ENCODE measurements at places on chromosomes 3 and 15.

DNA sequence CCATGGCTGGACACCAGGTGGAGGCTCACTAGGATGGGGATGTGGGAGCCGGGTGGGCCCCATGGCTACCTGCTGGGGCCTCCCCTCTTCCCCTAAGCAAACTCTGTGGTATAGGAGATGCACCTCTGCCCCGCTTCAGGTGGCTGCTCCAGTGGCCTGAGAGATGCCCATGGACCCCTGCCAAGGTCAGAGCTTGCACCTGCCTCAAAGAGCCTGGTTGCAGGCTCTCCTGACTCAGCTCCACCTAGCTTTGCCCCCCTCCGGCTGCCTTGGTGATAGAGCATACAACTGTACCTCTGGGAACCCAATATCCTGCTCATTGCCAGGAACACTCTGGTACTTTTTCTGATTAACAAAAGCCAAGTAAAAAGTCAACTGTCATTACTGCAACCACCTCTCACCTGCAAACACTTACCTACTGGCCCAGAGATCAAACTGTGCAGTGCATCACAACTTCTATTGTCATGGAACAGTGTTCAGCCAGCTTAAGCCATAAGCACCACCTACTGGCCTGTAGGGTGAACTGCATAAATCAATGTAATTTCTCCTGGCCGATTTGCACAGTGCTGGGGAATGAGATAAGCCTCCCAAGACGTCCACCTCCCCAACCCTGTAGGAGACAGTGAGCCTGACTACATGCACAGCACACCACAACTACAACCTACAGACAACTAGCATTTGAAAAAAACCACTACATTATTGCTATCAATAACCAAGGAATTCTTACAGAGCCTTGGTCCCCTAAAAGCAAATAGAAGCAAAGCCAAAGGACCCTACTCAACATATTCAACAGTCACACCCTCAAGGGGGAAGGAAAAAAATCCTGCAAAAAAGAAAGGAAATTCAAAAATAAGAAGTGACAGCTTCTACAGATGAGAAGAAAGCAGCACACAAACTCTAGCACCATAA, 352.4 kb upstream of the ARHGEF26 start:
- peak; percentile 43 for DNase-seq

DNA sequence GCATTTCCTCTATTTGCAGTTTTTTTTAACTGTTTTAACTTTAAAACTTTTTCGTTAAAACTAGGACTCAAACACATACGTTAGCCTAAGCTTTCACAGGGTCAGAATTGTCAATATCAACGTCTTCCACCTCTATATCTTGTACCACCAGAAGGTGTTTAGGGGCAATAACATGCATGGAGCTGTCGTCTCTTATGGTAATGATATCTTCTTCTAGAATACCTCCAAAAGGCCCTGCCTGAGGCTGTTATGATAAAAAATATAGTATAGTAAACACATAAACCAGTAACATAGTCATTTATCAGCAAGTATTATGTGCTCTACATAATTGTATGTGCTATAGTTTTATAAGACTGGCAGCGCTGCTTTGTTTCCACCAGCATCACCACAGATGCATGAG, 76.3 kb upstream of the MLF1 start:
- DNase-seq, result no peak

GRCh38 chr3:161096771-161097367, 8.3 kb downstream of the B3GALNT1 start:
- no peak for DNase-seq

DNA sequence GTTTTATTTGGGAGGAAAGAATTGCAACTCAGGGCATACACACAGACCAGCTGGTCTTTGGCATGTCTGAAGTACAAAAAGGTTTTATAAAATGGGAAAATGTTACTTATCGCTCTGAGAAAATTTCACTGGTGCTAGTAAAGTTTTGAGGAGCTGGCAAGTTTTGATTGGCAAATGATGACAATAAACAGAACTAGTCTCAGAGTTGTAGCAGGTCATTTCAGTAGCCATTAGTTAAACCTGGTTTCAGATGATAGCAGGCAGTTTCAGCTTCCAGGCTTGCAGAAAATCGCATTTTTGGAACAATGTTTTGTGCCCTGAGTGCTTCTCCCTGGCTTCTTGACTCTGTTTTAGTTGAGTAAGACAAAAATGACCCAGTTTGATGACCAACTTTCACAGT, 10.7 kb downstream of the B2M start:
- no peak for DNase-seq

- DNase-seq, result no peak
These were observed 256.4 kb downstream of the EPHB1 start for GRCh38 chr3:135051409-135051973.
